Breast epithelium (tissue), 4 donors: ENCODE measurements at places on chromosomes 12 and 14.

DNA sequence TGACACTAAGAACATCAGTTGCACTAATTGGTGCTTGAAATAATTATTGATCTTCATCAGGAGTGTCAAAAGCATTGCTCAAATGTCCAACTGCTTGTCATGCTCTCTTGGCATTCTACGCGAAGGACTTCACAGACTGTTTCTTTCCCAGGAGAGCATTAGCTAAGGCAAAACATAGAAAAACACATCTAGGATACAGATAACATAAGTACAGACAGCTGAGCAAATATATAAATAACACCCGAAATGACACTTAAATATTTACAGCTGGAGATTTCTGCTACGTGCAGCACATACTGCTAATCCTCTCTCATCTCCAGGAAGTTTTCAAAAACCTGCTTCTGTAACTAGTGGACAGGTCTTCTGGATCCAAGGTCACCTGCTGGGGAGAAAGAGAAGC is 120.0 kb upstream of the PRMT8 start:
- no peak for DNase-seq

- no peak for DNase-seq
These were observed 27.2 kb downstream of the ELK3 start for GRCh38 chr12:96221391-96221790.

DNA sequence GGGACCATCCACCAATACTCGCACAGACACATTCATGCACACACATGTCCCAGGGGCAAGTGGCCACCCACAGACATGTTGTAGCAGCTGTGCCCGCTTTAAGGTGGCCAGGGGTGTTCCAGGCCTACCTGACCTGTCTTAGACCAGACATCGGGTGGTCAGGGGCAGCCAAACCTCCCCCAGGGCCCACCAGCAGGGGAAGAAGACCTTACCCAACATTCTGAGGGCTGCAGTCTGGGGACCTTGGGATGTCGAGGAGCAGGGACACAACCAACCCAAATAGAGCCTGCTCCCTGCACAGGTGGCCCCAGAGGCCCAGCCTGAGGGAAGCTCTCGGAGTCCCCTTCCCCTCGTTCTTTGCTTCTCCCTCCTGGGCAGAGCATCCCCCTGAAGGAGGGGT is 1.7 kb upstream of the TMEM119 start:
- DNase-seq: no peak

- DNase-seq: no peak
These were observed 10.5 kb downstream of the CELA1 start for GRCh38 chr12:51335931-51336330.

- DNase-seq: peak; percentile 74
These were observed 26.4 kb downstream of the VDR start for GRCh38 chr12:47878293-47878917.

GRCh38 chr12:13000925-13001774 is 1.1 kb upstream of the HEBP1 start:
- DNase-seq: peak; percentile 53

GRCh38 chr12:131736446-131737149 is 25.7 kb downstream of the SFSWAP start:
- no peak for DNase-seq

DNA sequence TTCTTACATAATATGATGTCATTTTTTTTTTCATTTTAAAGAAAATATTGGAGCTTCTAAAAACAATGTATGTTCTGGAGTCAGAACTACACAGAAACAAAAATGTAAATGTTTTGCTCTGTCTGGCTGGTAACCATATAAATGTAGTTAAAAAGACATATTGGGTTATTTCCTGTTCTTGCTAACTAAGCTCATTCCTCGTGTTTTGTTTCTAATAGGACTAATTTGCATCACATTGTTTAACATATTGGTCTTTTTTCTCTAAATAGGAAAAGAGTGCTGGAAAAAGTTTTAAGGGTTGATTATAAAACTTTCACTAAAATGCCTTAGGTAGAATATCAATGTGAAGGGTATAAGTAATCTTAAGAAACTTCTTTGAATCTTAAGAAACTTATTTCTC is 221.3 kb downstream of the SLC6A15 start:
- no peak for DNase-seq

- no peak for DNase-seq
These were observed 190.1 kb downstream of the BCL11B start for GRCh38 chr14:99081880-99082279.

DNA sequence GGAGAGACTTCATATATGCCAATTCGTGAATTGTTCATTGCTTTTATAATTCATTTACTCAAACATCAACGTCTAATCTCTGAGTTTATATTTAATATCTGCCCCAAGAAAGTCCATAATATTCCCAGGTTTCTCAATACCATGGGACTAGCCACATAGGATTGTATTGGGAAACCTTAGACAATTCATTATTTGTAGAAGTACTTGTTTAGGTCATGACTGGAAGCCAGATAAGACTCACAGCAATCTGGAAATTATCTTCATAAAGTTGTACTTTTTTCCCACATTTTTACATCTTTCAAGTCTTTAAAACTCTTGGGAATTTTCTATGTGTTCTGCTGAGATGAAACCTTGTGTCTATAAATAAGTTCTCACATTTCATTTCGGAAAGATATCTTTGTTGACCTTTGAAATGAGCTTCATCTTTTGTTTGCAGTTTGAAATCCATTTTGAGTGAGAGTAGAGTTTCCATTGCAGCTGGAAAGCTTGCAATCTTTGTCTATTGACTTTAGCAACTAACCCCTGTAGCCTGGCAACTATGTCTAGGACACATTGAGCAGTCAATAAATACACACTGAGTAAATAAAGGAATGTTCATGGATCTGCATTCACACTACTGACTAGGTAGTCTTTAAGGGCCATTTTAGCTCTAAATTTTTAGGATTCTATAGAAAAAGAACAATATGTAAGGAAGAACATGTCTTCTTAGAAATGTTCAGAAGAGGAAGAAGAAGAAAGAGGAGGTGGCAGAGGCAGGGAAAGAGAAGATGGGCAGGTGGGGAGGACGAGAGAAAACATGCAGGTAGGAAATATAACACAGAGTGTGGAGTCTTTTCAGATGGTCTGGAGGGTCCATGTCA is 154.4 kb downstream of the LRIG3 start:
- no peak for DNase-seq

DNA sequence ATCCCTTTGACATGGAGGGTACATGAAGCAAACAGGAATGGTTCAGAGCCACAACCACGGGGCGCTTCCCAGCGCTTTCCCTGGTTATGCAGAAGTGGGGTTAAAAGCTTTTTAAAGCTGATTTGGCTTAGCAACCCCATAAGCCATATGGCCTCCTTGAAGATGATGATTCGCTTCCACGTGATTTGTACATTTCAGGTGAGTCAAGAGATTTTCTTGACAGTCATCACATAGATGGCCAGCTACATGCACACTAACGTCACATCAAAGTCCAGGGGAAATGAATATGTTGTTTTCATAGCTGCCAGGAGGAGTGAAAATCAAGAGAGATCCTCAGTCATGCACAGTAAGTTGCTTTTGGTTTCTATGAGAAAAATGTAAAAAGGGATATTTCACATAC is 309.7 kb downstream of the TMEM132D start:
- no peak for DNase-seq

- peak; percentile 71 for DNase-seq
These were observed 3.3 kb downstream of the KRT18 start for GRCh38 chr12:52952076-52952801.

DNA sequence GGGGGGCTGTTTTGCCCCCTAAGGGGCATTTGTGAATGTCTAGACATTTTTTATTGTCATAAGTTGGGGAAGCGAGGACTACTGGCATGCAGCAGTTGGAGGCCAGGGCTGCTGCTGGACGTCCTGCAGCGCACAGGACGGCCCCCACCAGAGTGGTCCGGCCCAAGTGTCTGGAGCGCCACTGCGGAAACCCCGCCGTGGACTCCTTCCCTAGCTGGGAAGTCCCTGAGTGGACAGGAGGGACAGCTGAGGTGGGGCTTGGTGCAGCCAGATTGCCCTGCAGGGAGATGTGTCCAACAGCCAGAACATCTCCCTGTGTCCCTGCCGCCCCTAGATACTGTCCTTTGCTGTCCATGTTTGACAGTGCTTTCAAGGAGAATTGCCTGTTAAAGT is 5.5 kb downstream of the CKB start:
- DNase-seq: no peak

- DNase-seq: no peak
These were observed 121.9 kb downstream of the RFLNA start for GRCh38 chr12:124416516-124417395.

GRCh38 chr12:6198051-6198450 is 2.1 kb upstream of the CD9 start:
- DNase-seq: no peak

DNA sequence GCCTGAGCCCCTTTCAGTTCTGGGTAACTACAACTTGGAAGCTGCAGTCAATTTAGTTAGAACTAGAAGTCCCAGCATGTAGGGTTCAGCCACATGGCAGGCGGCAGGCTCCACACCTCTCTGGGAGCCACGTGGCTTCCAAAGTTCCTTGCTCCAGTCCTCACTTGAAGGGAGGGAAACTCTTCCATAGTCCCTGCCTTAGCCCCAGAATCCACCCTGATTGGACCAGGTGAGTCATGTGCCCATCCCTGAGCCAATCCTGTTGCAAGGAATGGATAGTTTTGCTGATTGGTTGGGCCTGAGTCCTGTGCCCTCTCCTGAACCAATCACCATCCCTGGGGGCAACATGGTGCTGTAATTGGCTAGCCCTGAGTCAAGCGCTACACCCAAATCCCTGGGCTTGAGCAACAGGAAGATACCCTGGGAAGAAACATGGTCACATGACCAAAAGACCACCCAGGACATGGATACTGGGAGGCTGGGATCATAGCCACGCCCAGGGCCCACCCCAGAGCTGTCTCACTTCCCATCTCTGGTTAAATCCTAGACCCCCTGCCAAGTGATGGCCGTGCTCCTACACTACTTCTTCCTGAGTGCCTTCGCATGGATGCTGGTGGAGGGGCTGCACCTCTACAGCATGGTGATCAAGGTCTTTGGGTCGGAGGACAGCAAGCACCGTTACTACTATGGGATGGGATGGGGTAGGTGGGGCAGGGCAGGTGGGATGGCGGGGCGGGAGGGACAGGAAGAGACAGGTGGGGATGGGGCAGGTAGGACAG is 154.7 kb downstream of the ADGRD1 start:
- no peak for DNase-seq

- no peak for DNase-seq
These were observed 108.7 kb downstream of the TTC8 start for GRCh38 chr14:88933191-88933590.

- no peak for DNase-seq
These were observed 2.5 kb downstream of the SFSWAP start for GRCh38 chr12:131713349-131713748.

GRCh38 chr14:22780105-22780679 is 13.7 kb downstream of the OXA1L start:
- no peak for DNase-seq

- DNase-seq: no peak
These were observed 4.9 kb downstream of the ETV6 start for GRCh38 chr12:11654338-11654737.
